ENCODE measurements at places on chromosomes 1 and 21.

DNA sequence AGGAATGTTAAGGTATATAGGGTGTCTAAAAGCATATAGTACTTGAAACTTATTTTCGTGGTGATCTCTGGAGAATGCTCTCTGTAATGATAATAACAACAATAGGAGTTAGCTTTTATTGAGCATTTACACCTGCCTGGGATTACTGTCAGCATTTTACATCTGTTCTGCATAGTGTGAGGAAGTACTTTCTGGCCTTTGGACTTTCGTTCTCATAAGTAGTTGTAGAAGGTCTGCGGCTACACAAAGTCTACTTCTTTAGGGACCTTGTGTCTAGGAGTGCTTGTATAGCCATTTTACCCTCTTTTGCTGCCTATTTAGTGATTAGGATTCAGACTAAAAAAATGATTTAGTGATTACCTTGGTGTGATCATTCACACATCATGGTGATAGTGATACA is 103.6 kb upstream of the GPR52 start:
- DNase-seq: no peak

- DNase-seq: no peak
Observed at GRCh38 chr1:228180271-228180958, 14.8 kb downstream of the IBA57 start.

DNA sequence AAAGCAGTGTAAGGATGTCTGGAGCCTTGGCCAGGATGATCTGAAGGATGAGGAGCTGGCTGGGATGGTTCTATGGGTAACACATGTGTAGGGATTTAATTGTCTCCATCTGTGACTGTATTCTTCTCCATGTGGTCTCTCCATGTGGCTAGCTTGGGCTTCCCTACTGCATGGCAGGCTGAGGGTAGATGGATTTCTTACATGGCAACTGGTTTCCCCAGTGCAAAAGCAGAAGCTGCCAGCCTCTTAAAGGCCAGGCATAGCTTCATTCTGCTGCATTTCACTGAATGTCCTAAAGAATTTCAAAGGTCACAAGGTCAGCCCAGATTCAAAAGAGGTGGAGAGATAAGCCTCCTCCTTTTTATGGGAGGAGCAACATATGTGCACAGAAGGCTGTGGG is 61.7 kb downstream of the XCL2 start:
- no peak for DNase-seq

GRCh38 chr1:29452463-29453230 is 216.3 kb downstream of the PTPRU start:
- DNase-seq: no peak

DNA sequence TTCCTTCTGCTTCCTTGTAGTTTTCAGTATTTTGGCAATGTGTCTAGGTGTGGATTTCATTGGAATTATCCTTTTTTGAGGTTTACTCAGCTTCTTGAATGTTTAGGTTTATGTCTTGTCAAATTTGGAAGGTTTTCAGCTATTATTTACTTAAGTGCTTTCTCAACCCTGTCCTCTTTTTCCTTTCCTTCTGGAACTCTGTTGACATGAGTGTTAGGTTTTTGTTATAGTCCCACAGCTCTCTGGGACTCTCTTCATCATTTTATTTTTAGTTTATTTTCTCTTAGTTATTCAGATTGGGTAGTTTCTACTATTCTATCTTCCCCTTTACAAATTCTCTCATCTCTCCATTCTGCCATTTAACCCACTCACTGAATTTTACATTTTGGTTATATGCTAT is 63.1 kb upstream of the GPR88 start:
- no peak for DNase-seq

DNA sequence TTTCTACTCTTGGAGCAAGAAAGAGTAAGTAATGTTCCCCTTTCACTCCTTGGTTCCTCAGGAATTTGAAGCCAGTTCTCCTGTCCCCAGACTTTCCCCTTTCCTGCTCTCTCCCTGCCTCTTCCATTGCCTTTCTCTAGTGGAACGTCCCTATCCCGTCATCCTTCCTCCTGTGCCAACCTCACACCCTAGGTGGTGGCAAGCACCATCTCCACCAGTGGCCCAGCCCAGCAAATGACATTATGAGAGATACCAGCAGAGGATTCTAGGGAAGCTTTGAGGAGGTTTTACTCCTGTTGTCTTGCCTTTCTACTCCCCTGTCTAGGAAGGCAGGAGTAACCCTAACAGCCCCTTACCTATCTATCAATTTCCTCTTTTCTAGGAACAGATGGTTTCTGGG is 8.1 kb upstream of the TACSTD2 start:
- no peak for DNase-seq

GRCh38 chr1:231020139-231020601 is 19.9 kb downstream of the FAM89A start:
- no peak for DNase-seq

GRCh38 chr1:156077430-156077760 is 4.9 kb downstream of the MEX3A start:
- no peak for DNase-seq

- peak; percentile 23 for DNase-seq
Observed at GRCh38 chr1:107132195-107132594, 8.6 kb upstream of the NTNG1 start.

DNA sequence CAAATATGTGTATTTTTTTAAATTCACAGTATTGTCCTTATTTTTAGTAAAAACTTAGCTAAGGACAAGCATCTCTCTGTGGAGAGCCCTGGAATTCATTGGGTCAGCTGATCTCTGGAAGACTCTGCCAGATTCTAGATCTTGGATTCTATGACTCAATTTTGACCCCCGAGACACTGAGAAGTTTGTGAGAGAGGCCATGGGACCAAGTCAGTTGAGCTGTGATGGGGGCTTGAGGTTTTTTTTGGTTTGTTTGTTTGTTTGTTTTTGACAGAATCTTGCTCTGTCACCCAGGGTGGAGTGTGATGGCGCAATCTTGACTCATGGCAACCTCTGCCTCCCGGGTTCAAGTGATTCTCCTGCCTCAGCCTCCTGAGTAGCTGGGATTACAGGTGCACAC is 13.5 kb downstream of the SHISA4 start:
- DNase-seq: no peak

DNA sequence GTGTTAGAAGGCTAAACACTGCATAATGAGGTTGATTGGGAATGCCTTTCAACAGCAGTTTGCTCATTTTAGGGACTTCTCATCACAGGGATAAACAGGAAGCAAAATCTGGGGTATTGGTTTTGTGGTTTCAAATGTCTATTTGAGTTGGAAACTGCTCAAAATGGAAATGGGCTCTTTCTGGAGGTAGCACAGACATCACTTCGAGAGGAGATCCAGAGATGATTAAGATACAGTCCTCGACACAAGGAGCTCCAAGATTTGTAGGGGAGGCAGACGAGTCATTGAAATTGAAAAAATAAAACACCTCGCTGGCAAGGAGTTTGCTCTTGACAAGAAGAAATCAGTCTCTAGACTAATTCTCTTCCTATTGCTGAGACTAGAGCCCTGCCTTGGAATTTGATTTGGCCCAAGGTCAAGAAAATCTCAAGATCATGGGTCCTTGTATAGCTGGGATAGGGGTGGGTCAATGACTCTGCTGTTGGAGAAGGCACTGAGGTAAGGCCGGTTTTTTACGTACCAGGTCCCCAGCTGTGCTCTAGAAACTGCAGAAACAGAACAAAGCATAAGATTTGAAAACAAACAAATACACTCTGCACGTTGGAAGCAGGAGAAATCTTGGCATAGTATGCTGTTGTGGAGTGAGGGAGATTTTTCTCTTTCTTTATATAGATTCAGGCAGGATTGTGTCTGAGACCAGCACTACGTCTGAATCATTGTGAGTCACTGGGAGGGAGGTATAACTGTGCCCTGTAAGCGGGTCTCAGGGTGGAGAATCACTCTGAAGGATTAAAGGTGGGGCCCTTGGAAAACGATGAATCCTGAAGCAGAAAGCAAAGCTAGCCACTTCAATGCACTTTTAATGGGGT is 17.7 kb upstream of the KLHDC8A start:
- DNase-seq: no peak

- no peak for DNase-seq
Observed at GRCh38 chr1:206705726-206706297, 21.1 kb downstream of the MAPKAPK2 start.

- no peak for DNase-seq
Observed at GRCh38 chr1:117892512-117892911, 36.9 kb downstream of the GDAP2 start.

DNA sequence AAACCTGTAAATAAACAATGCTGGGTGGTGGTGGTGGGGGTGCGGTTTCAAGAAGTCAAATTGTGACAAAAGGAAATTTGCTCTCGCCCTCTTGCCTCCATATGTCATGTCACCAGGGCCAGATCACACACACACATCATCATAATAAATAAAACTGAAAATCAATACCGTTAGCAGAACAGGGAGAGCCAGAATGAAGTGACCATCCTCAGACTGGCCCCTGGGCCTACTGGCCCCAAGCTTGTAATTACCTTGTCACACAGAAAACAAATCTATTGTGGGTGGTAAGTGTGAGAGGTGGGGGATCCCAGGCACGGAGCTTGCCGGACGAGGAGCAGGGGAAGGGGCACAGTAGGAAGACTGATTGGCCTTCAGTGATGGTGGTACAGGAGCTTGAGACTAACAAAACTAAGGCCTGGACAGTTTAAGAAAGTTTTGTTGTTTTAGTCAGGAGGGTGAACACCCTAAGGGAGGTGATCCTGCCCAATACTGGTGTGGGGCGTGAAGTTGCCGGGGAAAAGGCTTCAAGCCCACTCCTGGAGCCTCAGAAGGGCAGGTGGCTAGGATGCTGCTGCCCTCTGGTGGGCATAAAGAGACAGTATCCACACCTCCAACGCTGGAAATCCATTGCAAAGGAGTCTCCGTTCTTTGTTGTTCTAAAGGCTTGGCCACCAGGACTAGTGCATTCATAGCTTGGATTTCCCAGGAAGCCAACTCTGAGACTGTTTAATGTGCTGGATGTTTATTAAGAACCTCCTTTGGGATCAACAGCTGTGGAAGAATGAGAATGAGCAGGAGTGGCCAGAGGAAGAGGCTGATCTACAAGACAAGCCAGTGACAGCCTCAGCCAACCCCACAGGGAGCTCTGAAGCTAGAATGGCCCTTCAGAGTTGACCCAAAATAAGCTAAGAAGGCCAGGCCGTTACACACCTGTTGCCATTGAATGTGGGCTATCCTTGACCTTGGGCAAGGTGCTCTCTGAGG is 8.1 kb upstream of the C1orf216 start:
- DNase-seq: peak; percentile 63

DNA sequence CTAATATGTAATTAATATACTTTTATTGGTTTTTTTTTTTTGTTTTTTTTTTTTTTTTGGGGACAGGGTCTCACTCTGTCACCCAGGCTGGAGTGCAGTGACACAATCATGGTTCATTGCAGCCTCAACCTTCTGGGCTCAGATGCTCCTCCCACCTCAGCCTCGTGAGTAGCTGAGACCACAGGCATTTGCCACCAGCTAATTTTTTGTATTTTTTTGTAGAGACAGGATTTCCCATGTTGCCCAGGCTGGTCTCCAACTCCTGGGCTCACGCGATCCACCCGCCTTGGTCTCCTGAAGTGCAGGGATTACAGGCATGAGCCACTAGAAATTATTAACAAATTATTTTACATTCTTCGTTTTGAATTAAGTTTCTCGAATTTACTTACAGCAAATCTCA is 16.8 kb upstream of the POGZ start:
- DNase-seq: no peak

- no peak for DNase-seq
Observed at GRCh38 chr1:210117681-210118170, 114.9 kb upstream of the SERTAD4 start.

DNA sequence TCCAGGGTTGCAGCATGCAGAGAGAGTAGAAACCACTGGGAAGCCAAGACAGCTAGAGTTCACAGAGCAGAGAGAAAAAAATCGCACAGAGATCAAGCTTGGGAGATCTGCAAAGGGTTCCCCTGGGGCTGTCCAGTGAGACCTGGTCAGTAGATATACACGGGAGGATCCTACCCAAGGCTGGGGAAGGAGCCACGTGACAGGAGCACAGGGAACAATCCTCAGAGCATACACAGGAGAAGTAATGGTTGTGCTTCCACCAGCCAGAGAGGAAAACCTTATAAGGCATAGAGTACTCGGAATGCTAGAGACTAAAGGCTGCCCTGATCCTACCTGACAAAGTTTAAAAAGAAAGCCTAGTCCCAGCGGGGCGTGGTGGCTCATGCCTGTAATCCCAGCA is 53.9 kb downstream of the GABPA start:
- no peak for DNase-seq

- DNase-seq: no peak
Observed at GRCh38 chr1:221765527-221765926, 23.6 kb upstream of the DUSP10 start.

GRCh38 chr1:145729196-145729595 is 9.9 kb downstream of the CD160 start:
- DNase-seq: no peak

DNA sequence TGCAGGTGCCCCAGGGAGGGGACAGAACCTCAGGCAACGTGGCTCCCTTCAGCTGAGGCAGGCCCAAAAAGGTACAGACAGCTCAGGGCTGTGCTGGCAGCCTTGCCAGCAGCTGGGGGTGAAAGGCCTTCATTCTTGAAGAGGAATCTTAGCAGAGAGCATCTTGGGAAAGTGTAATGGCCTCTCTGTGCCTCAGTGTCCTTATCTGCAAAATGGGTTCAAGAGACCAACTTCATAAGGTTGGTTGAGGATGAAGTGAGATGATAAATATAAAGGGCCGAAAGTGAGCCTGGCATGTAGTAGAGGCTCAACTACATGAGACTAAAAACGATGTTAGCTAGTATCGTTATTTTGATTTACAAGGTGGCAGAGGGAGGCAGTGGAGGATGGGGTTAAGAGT is 26.2 kb downstream of the TMCO4 start:
- DNase-seq: no peak

DNA sequence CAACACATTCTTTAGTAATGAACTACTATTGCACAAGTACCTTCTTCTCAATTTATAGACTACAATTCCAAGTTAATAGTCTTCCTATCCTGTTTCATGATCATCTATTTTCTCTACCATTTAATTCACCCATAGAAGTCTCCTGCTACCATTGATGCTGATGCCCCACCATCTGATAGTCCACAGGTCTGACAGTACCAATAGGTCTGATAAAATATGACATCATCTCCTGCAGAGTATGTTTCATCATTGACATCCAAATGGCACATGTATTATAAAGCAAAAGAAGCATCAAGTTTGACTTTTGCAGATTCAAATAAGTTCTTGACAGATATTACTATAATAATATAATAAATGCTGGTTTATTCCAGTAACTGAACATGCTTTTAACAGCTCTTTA is 5.5 kb downstream of the COP1 start:
- DNase-seq: no peak

GRCh38 chr1:109024646-109025045 is 17.3 kb downstream of the WDR47 start:
- DNase-seq: no peak

DNA sequence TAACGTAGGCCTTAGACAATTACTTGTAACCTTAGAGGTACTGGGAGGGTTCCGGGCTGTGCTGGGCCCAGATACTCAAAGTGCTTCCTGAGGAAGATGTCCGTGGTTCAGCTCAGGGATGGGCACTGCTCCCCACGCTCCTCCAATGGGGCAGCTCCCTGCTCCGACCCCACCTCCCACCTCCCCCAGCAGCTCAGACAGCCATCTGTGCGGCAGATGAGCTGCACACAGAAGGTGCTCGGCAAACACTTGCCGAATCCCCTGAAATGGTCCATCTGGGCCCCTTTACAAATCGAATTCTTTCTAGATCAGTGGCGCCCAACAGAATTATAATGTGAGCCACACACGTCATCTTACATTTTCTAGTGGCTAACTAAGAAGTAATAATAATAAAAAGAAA is 242.4 kb upstream of the RAB4A start:
- no peak for DNase-seq

- no peak for DNase-seq
Observed at GRCh38 chr1:208741296-208741695, 497.1 kb upstream of the PLXNA2 start.

All from germinal center (tissue), 1 donor.